ENCODE measurements at places on chromosomes 4 and X.

DNA sequence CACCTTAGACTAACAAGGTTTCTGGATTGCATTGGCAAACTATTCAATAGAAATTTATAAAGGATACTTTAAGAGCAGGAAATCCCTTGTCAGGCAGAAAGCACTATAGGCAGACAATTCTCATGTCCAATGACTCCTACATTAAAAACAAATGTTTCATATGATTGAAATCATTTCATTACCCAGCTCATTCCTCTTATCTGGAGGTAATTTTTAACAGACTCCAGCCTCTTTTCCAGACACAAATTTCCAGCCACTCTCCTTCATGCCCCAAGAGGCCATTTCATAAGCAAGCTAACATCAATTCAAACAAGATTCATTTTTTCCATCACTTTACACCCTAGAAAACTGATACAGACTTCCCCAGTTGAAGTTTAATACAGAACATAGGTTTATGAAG is 495.1 kb upstream of the FRG1 start:
- DNase-seq = no peak

DNA sequence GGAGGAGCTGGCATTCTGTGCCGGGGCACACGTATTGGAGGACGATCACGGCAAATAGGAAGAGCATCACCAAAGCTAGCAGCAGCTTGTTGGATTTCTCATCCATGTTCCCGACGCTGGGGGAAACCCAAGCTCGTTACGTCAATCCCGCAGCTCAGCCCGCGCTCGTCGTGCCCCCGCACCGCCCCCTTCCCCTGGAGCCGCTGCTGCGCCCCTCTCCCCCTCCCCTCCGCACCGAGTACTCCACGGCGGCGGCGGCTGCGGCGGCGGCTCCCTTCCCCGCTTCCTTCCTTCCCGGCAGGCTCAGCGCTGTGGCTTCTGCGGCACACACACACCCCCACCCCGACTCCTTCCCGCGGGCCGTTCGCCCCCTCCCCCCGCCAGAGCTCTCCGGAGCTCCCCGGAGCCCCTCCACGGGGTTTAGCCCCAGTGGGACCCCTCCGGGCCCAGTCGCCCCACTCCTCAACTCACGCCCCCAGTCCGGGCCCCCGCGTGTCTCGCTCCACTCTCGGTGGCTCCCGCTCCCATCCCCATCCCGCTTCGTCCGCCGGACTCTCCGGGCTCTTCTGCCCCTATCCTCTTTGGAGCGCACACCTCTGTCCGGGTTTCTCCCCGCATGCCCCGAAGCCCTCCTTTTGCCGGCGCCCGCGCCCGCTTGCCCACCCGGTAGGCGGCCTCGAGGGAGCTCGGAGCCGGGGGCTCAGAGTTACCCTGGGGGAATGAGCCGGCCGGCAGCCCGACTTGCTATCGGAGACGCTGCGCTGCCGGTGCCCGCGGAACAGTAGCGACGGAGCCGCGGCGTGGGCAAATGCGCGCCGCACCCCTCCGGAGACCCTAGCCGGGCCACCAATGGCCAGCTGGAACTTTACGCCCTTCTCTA is 978 bp downstream of the HS6ST2 start:
- no peak for DNase-seq

DNA sequence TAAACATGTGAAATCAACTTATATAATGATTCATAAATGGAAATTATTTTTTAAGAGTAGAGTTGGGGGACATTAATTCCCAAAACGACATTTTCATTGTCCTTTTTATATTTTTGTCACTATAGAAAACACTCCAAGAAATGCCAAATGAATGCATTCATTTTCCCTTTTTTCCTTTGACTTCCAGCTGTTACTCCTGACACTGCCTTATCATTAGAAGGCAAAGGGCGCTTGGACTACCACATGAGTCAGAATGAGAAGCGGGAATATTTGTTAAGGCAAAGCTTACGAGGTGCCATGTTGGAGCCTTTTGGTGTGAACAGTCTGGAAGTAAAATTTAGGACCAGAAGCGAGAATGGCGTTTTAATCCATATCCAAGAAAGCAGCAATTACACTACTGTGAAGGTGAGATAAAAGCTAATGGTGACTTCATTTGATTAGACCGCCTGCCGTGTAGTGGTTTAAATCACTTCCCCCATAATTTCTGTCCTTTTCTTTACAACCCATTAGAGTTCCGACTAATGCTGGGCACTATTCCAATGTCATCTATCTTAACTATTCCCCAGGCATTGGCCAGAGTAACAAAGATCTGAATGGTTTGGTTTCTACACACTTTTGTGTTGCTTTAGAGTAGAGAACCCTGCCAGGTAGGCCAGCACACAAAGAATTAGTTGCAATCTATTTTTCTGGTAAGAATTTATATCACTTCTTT is 166.7 kb downstream of the FAT4 start:
- DNase-seq = no peak

DNA sequence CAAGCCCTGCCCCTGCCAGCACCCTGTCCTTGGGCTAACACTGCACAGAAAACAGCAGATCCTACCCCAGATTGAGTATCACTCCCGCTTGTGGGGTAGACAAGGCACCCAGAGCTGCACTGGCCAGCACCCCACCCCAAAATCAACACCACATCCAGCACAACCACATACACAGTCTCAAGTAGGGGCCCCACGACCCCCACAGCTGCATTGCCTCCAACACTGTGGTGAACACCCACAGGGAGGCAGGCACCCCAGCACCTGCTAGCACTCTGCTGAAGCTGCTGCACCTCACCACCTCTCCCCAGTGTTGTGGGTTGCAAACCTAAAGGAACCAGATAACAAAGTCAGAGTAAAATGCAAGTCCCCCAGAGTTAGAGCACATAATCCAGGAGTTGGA is 589.9 kb downstream of the PCDH19 start:
- DNase-seq = no peak

DNA sequence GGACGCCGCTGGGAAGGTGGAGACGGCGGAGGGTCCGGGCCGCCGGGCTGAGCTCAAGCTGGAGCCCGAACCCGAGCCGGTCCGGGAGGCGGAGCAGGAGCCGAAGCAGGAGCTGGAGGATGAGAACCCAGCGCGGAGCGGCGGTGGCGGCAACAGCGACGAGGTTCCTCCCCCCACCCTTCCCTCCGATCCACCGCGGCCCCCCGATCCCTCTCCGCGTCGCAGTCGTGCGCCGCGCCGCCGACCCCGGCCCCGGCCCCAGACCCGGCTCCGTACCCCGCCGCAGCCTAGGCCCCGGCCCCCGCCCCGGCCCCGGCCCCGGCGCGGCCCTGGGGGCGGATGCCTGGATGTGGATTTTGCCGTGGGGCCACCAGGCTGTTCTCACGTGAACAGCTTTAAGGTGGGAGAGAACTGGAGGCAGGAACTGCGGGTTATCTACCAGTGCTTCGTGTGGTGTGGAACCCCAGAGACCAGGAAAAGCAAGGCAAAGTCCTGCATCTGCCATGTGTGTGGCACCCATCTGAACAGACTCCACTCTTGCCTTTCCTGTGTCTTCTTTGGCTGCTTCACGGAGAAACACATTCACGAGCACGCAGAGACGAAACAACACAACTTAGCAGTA is 483 bp downstream of the USP27X start:
- no peak for DNase-seq

DNA sequence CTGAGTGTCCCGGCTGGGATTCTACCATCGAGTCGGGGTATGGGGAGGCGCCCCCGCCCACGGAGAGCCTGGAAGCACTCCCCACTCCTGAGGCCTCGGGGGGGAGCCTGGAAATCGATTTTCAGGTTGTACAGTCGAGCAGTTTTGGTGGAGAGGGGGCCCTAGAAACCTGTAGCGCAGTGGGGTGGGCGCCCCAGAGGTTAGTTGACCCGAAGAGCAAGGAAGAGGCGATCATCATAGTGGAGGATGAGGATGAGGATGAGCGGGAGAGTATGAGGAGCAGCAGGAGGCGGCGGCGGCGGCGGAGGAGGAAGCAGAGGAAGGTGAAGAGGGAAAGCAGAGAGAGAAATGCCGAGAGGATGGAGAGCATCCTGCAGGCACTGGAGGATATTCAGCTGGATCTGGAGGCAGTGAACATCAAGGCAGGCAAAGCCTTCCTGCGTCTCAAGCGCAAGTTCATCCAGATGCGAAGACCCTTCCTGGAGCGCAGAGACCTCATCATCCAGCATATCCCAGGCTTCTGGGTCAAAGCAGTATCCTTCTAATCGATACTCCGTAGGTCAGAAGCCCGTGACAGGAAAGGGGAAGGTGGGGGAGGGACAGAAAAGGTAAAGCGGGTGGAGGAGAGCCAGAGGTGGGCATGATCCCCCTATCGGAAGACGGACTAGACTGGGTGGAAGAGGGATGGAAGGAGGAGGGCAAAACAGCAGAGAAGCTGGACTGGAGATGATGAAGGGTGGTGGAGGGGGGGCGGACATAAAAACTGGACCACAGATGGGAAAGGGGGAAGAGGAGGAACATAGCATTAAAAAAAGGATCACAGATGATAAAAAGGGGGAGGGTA is 828 bp downstream of the TSPYL2 start:
- no peak for DNase-seq

DNA sequence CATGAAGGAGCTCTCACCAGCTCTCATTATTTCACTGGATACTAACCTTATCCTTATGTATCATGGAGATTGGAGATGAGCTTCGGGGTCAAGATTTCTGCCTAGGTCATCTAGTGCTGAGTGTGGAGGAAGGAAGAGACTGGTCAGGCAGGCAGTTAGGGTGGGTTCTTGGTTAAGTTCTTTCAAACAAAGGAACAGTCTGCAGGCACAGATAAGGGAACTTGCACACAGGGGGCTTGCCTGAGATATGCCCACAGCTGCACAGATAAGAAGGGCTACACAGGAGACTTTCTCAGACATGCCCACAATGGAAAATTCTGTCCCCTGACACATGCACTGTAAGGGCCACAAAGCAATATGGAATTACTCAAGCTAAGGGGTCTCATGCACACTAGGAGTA is 904.1 kb downstream of the NLGN4X start:
- DNase-seq = no peak

GRCh38 chrX:23819385-23820234 is 36.6 kb downstream of the SAT1 start:
- DNase-seq = no peak

Data from cerebellar nuclear complex (tissue), 1 donor.